Kidney glomerular epithelial cell (primary cell): ENCODE measurements at places on chromosomes 7 and 10.
A peak's percentile ranks its signal among the peaks of the same experiment; 100 is the strongest.

DNA sequence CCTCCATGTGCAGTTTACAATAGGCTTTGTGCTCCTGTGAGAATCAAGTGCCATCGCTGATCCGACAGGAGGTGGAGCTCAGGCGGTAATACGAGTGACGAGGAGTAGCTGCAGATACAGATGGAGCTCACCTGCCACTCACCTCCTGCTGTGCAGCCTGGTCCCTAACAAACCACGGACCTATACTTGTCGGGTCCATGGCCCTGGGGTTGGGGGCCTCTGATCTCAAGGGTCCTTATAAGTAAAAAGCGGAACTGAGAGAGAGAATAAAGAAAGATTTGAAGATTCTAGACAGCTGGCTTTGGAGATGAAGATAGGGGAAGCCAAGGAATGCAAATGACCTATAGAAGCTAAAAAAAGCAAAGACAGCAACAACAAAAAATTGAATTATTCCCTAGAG, 130.6 kb downstream of the PLXDC2 start:
- no peak for DNase-seq

DNA sequence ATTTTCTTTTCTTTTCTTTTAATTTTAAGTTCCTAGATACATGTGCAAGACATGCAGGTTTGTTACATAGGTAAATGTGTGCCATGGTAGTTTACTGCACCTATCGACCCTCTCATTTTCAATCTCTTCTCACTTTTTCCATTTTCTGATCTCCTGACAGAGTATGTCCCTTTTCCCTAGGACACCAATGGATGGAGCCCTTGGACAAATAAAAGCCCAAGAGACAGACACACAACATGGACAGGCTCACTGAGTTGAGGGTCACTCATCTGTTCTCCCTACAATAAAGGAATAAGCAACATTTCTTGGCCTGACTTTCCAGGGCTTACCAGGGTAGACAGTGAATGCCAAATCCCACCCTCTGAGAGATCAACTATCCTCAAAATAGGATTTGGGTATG, 15.2 kb upstream of the UBE2D1 start:
- DNase-seq: no peak

DNA sequence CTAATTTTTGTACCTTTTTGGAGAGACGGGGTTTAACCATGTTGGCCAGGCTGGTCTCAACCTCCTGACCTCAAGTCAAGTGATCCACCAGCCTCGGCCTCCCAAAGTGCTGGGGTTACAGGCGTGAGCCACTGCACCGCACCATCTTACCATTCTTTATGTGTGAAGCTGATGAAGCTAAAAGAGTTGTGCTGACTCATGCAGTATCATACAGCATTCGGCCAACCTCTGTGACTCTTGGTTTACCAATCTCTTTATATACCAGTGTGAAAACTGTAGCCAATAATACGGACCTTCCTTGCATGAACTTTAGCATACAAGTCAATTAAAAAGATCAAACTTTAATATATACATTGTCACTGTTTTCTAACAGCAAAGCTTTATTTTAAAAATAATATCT, 878.2 kb upstream of the MBL2 start:
- DNase-seq: no peak

DNA sequence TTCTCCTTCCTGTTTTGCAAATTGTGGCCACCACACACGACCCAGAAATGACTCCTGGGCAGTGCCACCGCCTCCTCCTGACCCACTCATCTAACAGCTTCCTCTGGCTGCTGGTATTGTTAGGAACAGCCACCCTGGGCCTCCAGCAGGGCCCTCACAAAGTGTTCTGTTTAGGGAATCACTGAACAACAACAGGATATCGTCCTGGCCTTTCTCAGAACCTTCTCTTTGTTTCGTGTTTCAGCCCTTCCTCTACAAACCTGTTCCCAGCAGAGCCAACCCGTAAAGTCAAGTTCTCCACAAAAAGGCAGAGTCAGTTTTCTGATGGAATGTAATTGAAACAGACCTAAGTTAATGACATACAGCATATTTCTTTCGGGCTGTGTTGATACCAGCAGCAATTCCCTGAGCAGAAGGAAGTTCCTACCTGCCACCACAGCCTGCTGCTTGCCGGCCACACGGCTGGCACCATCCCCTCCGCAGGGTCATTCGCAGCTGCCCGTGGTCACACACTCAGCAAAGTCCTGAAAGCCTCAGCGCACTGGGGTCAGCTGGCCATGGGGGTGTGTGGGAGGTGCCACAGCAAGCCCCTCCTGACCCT, 91.7 kb upstream of the PITRM1 start:
- DNase-seq: no peak

GRCh38 chr10:95431900-95432342, 129.2 kb downstream of the SORBS1 start:
- DNase-seq: peak; percentile 33
